ENCODE measurements at places on chromosomes 12 and 14.

DNA sequence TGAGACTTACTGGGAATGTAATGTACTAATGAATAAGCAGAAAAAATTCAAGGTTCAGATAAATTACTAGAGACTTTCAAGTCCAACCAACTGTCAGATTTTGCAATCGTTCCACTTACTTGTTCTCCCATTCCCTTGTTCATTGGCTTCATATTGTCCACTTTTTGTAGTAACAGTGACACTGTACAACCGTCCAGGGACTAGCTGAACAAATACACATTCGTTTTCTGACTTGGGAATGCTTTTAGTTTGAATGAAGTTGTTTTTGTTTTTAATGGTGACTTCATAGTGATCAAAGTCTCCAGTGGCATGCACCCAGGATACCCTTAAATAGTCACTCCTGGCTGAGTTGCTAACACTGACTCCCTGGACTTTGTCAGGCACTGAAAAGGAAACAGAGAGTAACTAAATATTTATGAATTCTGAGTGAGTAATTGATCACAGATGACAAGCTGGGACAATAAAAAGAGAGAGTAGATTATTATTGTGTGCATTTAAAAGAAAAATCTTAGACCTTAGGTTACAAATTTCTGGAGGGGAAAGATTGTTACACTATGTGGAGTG is 65.4 kb downstream of the PTPRB start:
- DNase-seq: no peak

DNA sequence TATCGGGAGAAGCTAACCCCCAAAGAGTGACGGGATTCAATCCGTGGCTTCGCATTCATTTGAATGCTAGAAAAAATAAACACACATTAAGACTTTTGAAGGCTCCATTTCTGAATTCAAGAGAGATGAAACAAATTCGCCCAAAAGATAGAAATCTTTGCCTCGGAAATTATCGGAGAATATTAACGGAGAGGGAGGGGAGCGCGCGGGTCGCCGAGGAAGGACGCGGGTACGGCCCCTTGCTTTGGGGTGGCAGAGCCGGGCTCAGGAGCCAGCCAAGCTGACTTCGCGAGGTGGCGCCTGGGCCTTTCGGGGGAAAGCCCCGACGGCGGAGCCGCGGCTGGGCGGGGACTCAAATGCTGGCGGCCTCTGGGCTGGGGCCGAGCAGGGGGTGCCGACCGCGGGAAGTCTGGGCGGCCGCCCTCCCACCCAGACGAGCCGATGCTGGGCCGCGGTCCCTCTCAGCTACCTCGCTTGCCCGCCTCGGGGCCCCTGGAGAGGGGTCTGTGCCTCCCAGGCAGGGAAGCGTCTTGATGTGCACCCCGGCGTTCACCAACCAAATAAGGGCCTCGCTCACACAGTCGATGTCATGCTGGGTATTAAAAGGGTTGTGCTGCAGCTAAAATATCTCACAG is 14.7 kb downstream of the NKX2-1 start:
- no peak for DNase-seq

DNA sequence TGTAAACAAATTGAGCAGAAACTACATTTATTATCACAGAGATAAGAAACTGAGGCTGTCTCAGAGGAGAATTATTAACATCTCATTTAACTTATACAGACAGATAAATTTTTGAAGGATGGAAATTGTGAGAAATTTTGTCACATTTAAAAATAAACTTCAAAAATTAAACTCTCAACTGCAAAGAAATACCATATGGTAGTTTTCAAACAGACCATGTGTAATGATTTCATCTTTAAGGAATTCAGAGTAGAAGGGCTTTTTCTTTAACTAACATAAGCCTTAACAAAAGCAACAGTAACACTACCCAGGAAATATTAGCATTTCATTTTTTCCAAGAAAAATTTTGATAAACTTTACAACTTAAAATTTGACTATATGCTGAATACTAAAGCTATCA is 26.6 kb downstream of the NUP37 start:
- DNase-seq: no peak

GRCh38 chr14:92728759-92729364 is 19.6 kb downstream of the LGMN start:
- no peak for DNase-seq

- DNase-seq: no peak
Measured at GRCh38 chr14:87628129-87628528, 364.9 kb downstream of the GALC start.

- DNase-seq: no peak
Measured at GRCh38 chr12:7354529-7354928, 50.7 kb downstream of the ACSM4 start.

DNA sequence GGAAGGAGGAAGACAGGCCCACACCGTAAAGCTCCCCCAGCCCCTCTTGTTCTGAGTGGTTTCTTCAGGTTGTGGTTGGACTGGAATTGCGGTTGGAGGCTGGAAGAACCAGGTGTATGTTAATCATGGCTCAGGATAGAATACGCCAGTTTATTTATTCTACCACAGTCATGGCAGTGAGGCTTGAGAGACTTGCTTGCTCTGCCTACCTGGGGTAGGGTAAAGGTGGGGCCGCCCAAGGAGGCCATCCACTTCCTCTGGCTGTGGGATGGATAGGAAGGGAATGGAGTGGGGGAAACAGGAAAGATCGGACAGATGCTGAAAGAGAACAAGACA is 8.1 kb downstream of the SHMT2 start:
- DNase-seq: no peak

- DNase-seq: no peak
Measured at GRCh38 chr12:114774197-114774596, 90.2 kb upstream of the TBX3 start.

DNA sequence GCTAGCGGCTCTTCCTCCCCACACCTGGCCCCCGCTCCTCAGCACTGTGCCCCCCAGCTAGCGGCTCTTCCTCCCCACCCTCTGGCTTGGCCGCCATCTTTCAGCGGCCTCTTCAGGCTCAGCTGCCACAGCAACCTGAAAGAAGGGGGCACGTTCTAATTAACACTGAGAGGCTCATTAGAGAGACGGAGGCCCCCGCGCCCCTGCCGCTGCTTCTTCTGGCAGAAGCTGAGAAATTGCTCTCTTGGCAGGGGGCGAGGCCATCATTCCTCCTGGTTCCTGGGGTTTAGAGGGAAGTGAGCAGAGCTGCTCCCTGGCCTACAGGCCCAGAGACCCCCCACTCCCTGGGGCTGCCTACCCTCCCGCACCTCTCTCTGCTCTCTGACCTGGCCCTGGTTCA is 64.4 kb downstream of the IQSEC3 start:
- no peak for DNase-seq

GRCh38 chr12:52585066-52585465 is 11.4 kb upstream of the KRT74 start:
- DNase-seq: no peak

DNA sequence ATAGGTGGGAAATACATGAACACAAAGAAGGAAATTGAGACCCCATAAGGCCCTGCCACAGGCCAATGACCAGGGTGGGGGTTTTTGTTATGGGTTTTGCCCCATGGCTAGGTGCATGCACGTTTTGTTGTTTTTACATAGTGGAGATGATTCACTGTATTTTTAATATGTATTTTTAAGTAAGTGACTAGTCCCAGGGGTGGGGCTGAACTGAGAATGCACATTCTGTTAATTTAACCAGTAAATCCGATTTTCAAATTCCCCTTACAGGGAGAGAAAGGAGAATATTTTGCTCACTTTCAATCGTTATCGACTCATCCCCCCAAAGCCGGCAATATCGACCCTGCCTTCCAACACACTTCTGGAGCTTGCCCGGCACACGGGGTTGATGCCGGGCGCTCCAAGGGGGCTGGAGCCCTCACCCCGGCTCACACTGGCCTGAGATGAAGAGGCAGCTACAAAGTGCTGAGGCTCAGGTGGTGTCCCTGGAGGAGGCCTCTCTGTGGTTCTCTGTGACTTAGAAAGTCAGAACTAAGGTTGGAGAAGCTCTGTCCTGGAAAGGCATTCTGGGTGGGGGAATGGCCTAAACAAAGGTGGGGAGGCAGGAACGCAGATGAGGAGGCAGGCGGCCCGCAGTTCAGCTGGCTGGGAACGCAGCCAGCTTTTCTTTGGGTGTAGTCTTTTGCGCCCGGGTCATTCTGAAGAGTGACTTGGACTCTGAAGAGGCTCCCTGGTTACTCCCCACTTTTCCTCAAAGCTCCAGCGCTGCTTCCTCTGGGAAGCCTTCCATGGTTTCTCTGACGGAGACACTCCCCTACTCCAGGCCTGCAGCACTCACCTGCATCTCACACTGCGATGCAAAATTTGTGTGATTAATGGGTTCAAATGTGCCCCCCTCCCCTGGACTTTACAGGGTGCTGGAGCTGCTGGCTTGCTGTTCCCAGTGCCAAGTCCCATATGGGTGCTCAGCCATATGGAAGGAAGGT is 50.7 kb upstream of the DLK1 start:
- no peak for DNase-seq

GRCh38 chr14:96747006-96747405 is 50.2 kb upstream of the VRK1 start:
- no peak for DNase-seq
